Kidney glomerular epithelial cell (primary cell): ENCODE measurements at places on chromosomes 3 and 15.
A peak's percentile ranks its signal among the peaks of the same experiment; 100 is the strongest.

GRCh38 chr3:47012342-47013230, 33.1 kb downstream of the NBEAL2 start:
- DNase-seq: no peak

GRCh38 chr15:82018201-82018600, 27.6 kb downstream of the MEX3B start:
- DNase-seq: no peak

DNA sequence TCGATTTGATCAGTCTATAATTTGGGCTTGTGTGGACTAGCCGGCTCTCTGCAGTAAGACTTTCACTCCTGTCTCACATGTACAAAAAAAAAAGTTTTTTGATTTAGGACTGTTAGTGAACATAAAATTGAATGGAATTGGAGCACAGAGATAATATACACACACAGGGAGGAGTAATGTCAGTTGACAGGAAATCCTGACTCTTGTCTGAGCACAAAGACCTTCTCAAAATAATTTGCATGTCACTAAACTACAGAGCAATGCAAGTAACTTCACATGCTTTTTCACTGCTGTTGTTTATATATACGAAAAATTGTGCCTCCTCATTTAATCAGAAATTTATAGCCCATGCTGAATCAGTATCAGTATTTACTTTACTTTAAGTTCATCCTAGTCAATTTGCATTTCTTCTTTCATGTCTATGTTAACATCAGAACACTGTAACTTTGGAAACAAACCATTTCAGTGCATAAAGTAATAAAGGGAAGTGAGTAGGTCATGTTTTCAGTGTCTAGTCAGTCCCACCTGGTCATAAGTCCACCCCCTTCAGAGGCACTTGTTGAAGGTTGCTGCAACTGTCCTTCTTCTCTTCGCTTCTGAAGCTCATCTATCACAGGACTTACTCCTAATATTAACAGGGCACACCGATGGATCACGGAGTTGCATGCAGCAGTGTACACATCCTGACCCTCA, 115.8 kb downstream of the FBXL22 start:
- no peak for DNase-seq

- DNase-seq: no peak
Measured at GRCh38 chr3:33579840-33580239, 138.2 kb downstream of the CLASP2 start.

DNA sequence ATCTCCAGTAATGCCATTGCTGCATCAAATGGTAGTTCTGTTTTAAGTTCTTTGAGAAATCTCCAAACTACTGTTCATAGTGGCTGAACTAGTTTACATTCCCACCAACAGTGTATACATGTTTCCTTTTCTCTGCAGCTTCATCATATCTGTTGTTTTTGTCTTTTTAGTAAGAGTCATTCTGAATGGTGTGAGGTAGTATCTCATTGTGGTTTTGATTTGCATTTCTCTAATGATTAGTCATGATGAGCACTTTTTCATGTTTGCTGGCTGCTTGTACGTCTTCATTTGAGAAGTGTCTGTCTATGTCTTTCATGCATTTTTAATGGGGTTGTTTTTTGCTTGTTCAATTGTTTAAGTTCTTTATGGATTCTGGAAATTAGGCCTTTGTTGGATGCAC, 10.2 kb upstream of the GCSAM start:
- no peak for DNase-seq

GRCh38 chr3:10232137-10232536, 16.1 kb upstream of the TATDN2 start:
- no peak for DNase-seq

DNA sequence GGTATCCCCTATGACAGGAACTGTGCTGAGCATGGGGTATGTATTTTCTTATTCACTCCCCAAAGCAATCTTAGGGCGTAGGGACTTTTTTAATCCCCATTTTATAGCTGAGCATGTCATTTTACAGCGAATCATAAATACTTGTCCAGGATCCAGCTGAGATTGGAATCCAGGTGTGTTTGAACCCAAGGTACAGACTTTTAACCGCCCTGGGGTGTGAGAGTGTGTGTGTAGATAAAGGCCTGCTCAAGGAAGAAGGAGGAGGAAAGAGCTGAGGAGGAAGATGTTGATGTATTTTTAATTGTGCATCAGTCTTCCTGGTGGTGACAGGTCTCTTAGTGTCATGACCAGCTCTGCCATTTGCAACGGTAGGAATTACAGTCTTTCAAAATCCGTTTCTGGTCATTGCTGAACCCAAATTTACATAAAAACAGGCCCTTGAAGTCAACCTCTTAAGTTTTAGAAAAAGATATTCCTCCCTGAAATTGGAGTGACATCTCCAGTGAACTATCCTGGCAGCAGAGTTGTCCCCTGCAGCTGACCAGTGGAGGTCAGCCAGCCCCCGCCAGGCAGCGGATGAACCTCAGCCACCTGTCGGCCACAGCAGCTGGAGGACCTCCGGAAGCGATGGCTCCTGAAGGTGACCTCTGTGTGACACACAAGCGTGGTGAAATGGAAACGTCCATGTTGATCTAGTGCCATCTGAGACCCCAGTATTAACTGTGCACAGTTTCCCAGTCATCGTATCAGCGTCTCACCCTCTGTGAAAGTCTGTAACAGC, 92.8 kb upstream of the MITF start:
- DNase-seq: no peak

- DNase-seq: no peak
Measured at GRCh38 chr15:48992545-48992944, 28.8 kb upstream of the SHC4 start.

- no peak for DNase-seq
Measured at GRCh38 chr3:152786977-152787681, 47.8 kb upstream of the P2RY1 start.

DNA sequence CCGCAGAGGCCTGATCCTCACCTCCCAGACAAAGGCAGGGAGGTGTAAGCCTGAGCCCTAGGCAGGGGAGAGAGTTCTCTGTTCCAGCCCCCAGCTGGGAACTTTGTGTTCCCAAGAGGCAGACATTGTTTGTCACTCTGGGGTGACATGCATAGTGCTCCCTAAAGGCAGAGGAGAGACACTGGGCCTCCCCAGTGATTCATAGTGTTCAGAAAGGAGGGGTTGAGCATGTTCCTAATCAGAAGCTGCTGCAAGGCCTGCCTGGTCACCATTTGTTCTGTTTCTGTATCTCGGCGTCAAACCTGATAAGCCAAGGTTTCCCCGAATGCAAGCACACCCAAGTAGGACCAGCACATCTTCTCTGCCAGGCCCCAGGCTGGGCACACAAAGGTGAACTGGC, 24.0 kb upstream of the SLC6A6 start:
- DNase-seq: no peak

GRCh38 chr3:46580675-46581074, 14.6 kb upstream of the LRRC2 start:
- no peak for DNase-seq

GRCh38 chr3:165191491-165191890, 4.7 kb downstream of the SLITRK3 start:
- DNase-seq: no peak

GRCh38 chr15:89333959-89334509, 590 bp downstream of the POLG start:
- no peak for DNase-seq

DNA sequence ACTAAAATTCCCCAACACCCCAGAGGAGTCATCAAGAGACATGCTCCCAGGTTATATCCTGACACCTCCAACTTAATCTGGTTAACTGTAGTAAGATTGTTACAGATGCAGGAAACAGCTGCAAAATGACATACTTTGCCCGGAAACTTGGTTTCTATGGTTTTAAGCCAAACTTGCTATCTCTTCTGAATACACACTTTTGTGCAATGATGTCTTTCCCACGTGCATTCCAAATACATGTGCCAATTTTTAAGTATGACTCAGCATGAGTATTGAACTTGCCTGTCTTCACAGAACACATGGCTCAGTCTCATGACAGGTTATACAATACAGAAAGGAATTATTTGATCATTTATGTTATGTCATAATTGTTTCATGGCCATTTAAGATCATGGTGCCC, 207.0 kb upstream of the DCBLD2 start:
- DNase-seq: peak; percentile 67

DNA sequence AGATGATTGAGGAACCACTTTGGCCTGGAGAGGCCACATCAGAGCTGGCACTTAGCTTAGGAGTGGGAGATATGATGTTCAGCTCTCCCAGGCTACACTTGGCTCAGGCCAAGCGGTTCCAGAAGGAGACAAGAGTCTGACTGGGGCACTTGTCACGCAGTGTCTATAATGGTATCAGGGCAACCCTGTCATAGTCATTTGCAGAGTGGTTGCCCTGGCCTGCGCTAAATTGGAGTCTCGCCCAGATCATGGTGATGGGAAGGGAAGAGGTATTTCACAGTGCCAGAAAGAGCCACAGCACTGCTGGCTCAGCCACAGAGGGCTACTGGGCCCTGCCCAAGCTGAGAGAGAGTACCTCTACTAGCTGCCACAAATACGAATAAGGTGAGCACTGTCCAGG, 186.9 kb upstream of the CRBN start:
- no peak for DNase-seq

- DNase-seq: peak; percentile 78
Measured at GRCh38 chr15:88981244-88982215, 68.4 kb upstream of the MFGE8 start.

- DNase-seq: no peak
Measured at GRCh38 chr3:160948273-160948672, 156.9 kb downstream of the B3GALNT1 start.

DNA sequence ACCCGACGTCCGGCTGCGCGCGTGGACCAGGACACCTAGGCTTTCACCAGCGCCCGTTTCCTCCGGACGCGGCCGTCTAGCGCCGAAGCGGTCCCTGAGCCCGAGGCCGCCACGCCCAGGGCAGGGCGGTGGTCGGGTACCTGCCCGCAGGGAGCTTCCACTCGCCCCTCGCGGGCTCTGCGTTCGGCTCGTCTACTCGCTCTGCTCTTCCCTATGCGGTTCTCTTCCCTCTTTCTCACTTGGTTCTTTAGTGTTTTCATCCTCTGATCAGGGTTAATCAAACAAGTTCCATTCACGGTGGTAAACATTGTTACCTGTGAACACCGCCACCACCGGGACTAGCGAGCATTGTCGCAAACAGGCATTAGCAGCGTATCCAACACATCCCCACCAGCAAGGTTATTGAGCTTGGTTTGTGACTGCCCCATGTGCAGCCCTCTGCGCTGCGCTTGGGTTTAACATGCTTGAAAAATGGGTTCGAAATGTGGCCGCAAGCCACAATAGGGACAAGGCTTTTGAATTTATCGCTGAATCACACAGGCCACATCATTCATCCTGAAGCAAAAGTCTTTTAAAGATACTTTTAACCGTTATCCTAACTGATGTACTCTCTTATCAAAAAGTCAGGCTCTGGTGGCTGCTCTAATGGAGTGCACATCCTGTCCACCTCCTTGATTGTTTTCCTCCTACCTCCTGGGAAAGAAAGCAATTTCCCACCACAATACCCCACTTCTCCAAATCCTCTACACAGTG, 843 bp upstream of the CD47 start:
- DNase-seq: peak; percentile 5

- peak; percentile 14 for DNase-seq
Measured at GRCh38 chr3:52704611-52705437, 767 bp downstream of the GLT8D1 start.

- DNase-seq: no peak
Measured at GRCh38 chr15:101009176-101009575, 90.0 kb downstream of the LRRK1 start.

DNA sequence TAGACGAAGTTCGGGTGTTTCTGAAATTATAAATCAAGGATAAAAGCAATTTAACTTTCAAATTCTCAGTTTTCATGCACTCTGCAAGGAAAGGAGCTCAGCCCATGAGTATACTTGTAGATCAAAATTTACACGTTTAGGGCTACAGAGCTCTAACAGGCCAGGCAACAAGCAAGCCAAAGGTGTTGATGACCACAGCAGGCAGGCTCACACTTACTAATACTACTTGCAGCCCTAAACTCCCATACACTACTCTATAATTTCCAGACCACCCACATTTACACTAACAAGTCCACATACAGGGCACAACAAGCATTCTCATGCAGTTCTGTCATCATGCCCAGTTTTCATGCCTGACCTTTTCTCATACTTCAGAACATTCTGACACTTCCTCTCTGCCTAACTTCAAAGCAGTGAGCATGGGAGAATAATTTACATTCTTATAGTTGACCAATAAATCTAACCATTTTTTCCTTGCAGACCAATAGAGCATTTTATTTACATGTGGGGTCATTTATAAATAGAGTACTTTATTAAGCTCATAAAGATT, 124.7 kb upstream of the FRMD4B start:
- DNase-seq: no peak
